ENCODE measurements at places on chromosomes 2 and 18.

GRCh38 chr2:27356056-27356381, 545 bp downstream of the GTF3C2 start:
- no peak for DNase-seq

DNA sequence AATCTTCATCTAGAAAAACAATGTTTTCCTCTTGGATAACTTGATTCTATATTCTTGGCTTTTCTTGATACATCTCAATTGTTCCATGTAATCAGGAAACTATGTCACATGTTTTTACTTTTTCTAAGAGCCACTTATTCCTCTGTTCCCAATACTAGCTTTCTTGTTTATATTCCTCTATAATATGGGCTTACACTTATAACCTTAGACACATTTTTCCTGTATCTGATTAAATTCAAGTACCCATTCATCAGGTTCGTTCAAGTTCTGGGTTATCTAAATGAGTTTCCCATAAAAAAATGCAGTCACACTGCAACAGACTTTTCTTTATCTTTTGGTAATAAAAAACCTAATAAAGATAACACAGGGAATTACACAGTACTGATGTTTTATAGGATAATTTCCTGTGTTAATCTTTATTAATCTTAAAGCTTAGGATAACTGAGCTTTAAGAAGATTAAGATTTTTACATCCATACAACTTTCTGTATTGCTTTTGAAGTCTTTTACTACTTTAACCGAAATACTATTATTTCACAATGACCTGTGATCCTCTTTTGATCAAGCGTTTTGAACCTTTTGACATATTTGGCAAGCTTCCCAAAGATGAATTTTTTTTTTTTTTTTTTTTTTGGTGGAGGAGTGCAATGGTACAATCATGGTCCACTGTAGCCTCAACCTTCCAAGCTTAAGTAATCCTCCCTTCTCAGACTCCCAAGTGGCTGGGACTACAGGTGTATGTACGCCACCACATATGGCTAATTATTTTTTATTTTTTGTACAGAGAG, 44.3 kb upstream of the C2orf66 start:
- DNase-seq = no peak

- DNase-seq = no peak
These were observed 277.3 kb upstream of the FN1 start for GRCh38 chr2:215712871-215713790.

DNA sequence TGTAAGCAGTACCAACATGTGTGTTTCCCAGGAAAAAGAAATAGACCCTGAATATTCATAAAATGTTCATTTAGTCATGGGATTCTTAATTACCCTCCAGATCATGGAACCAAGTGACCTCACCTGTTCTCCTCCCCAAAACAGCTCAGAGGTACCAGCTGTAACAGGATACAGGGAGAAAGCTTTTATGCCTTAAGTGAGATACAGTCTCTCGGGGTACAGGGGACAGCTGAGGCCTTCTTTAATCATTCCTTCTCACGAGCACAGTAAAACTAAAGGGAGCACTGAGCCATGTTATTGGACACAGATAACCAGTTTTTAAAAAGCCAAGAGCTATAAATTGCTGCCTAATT, 16.6 kb downstream of the EPHA4 start:
- no peak for DNase-seq

DNA sequence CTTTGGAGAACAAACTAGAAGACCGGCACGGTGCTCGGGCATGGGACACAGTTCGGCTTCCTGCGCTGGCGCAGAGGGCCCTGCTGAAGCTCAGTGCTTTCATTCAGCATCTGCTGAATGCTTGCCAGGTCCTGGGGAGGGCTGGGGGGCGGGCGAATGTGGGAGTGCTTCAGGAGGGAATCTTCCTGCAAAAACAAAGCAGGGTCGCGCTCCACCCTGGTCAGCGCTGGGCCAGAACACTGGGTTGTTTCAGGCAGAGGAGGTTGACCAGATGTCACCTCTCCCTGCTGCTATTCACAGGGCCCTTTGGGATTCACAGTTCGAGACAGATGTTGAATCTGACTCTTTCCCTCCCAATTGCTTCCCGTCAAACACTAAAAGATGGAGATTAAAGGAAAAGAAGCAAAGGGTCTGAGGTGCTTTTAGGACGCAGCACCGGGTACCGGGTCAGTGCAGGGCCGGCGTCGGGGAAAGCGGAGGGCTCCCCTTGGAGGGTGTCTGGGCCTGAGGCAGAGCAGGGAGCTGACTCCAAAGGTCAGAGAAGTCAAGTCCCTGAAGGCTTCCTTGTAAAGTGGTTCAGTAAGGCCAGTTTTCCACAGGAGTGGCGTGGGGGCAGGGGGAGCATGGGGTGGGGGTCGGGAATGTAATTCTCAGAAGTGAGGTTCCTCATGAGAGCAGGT, 82.1 kb upstream of the PXDN start:
- no peak for DNase-seq

DNA sequence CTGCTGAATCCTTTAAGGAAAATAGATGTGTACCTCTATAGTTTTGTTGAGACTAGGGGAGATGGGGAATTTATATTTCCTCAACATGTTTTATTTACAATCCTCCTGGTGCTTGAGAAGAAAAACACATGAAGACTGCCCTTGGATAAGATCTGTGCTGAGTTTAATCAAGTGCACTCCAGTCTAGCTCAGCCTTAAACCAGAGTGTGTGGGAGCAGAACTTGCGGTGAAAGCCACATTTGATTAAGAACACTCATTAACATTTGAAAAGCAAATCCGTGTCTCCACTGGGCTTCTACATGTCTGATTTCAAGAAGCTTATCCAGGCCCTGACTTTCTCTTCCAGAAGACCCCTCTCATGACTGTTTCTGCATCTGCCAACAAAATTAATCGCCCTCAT, 84.8 kb upstream of the ITGA6 start:
- DNase-seq = no peak
